ENCODE measurements at places on chromosomes 16 and 17.

DNA sequence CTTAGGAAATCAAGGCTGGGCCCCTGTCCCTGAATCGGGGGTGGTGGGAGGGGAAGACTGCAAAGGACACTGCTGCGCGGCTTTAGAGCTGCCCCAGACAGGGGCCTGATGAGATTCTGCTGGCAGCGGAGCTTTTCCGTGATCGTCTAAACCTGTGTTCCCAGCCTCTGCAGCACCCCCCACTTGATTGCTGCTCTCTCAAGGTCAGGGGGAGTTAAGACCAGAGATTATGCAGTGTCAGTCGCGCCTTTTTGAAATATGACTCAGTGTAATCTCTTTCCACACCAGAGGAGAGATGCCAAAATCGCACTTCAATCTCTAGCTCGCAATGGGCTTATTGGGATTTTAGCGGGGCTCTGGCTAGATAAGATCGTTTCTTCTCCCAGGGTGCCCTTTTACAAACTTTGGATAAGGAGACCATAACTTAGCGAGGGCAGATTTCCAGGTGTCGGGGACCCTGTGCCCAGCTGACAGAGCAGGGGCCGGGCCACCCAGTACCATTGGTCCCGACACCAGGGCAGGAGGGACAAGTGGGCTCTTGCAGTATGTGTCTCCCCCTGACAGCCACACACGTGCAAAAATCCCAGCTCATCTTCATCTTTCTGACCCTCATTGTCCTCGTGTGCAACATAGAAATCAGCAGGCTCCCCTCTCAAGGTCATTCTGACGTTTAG, 87.0 kb downstream of the IRX3 start:
- H3K27ac ChIP-seq: no peak overlapping the region
- DNase-seq: no peak
- H3K4me1 ChIP-seq: no peaks in the 10 kb centered on the region
- no peaks in the 10 kb centered on the region for H3K36me3 ChIP-seq
- H3K4me3 ChIP-seq: no peak overlapping the region

- H3K4me3 ChIP-seq: no peak overlapping the region
- H3K4me1 ChIP-seq: no peaks in the 10 kb centered on the region
- H3K27me3 ChIP-seq: peaks cover 68% of the 10 kb centered on the region
- H3K36me3 ChIP-seq: no peaks in the 10 kb centered on the region
- H3K27ac ChIP-seq: no peak overlapping the region
Measured at GRCh38 chr17:15334266-15334665, 7.1 kb downstream of the TEKT3 start.

GRCh38 chr17:35775583-35775982, 14.9 kb downstream of the C17orf50 start:
- no peak for DNase-seq
- H3K4me1 ChIP-seq: no peaks in the 10 kb centered on the region
- peaks cover 59% of the 10 kb centered on the region for H3K27me3 ChIP-seq
- H3K27ac ChIP-seq: no peak overlapping the region
- no peaks in the 10 kb centered on the region for H3K36me3 ChIP-seq
- H3K4me3 ChIP-seq: no peak overlapping the region

DNA sequence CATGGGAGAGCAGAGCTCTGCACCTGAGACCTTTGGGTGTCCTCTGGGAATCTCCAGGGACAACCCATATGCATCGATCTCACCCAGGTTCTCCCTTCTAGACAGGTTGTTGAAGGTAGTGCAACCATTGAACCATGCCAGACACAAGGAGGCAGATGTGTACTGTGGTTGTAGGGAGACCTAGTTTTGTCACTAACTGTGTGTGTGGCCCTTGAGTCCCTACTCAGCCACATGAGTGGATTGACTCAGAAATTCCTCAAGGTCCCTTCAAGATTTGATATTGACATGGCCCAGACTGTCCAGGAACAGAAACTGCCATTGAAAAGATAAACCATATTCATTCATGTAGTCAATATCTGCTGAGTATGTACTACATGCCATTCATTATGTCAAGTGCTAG, 396.4 kb upstream of the CCL2 start:
- H3K36me3 ChIP-seq: peaks cover 2% of the 10 kb centered on the region
- no peak for DNase-seq
- H3K27me3 ChIP-seq: peaks cover 48% of the 10 kb centered on the region
- no peak overlapping the region for H3K27ac ChIP-seq

DNA sequence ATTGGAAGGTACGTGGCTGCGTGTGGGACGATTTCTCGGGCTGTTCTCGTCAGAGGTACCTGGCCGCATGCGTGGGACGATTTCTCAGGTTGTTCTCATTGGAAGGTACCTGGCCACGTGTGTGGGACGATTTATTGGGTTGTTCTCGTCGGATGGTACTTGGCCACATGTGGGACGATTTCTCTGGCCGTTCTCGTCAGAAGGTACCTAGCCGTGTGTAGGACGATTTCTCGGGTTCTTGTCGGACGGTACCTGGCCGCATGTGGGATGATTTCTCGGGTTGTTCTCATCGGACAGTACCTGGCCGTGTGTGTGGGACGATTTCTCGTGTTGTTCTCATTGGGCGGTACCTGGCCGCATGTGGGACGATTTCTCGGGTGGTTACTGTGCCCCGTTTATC, 50.1 kb upstream of the GNG13 start:
- no peak for DNase-seq
- H3K4me1 ChIP-seq: no peaks in the 10 kb centered on the region
- no peaks in the 10 kb centered on the region for H3K27me3 ChIP-seq
- H3K4me3 ChIP-seq: no peak overlapping the region
- no peak overlapping the region for H3K27ac ChIP-seq
- H3K36me3 ChIP-seq: peaks cover 6% of the 10 kb centered on the region

- H3K4me3 ChIP-seq: peak overlapping the region; percentile 96
- H3K27ac ChIP-seq: no peak overlapping the region
- H3K36me3 ChIP-seq: peaks cover 6% of the 10 kb centered on the region
- no peak for DNase-seq
Measured at GRCh38 chr17:63624531-63624880, 2.3 kb downstream of the MAP3K3 start.

GRCh38 chr17:15257258-15257788, 7.8 kb downstream of the PMP22 start:
- H3K4me1 ChIP-seq: peaks cover 12% of the 10 kb centered on the region
- H3K36me3 ChIP-seq: peaks cover 2% of the 10 kb centered on the region
- peak; percentile 22 for DNase-seq
- H3K4me3 ChIP-seq: no peak overlapping the region
- no peak overlapping the region for H3K27ac ChIP-seq

GRCh38 chr16:50745940-50746339, 4.1 kb downstream of the CYLD start:
- H3K27me3 ChIP-seq: no peaks in the 10 kb centered on the region
- DNase-seq: no peak
- H3K4me3 ChIP-seq: peak overlapping the region; percentile 84
- H3K27ac ChIP-seq: peak overlapping the region; percentile 97

DNA sequence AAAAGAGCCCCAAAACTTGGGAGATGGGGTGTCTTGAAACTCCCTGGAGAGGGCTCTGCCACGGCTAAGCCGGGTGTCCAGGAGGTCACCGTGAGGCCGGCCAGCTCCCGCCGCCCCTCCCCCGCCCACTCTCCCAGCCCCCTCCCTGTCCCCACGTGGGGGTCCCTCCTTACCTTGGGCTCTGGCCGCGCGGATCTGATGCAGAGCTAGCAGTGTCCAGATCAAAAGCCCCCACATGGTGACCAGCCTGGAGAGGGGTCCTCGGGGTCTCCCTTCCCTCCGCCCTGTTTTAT, 447 bp downstream of the SDK2 start:
- peaks cover 11% of the 10 kb centered on the region for H3K4me1 ChIP-seq
- H3K27ac ChIP-seq: no peak overlapping the region
- H3K4me3 ChIP-seq: peak overlapping the region; percentile 69
- H3K27me3 ChIP-seq: peaks cover 82% of the 10 kb centered on the region

Measured in central memory CD8-positive, alpha-beta T cell (primary cell).